ENCODE measurements at places on chromosomes 16 and 17. TPM values are rescaled to one million over a fixed set of nuclear protein-coding genes. Genes with fewer than 3 reads are reported as not detected.

CCL16 gene
- 0.35 TPM for total RNA-seq

FASN gene
- 181 TPM for total RNA-seq

CSF3 gene
- total RNA-seq = not detected

ALOX15B gene
- total RNA-seq = 14.0 TPM

CORO6 gene
- total RNA-seq = 12.9 TPM

DPEP3 gene
- not detected for total RNA-seq

TSNAXIP1 gene
- total RNA-seq = 4.1 TPM

SP2 gene
- total RNA-seq = 17.4 TPM

PLCG2 gene
- 130 TPM for total RNA-seq

PLLP gene
- 206 TPM for total RNA-seq

CSH2 gene
- total RNA-seq = not detected

RAB11FIP4 gene
- total RNA-seq = 37.6 TPM

IRF8 gene
- total RNA-seq = 29.6 TPM

ORC6 gene
- total RNA-seq = 2.2 TPM

SLC13A2 gene
- total RNA-seq = 55.0 TPM

TBC1D26 gene
- not detected for total RNA-seq

PLCD3 gene
- 63.6 TPM for total RNA-seq

LAT gene
- 14.3 TPM for total RNA-seq

CHST4 gene
- 586 TPM for total RNA-seq

NETO2 gene
- total RNA-seq = 16.3 TPM

SMCR8 gene
- 19.4 TPM for total RNA-seq

LITAFD gene
- total RNA-seq = not detected

PYDC1 gene
- total RNA-seq = not detected

NPIPB13 gene
- total RNA-seq = 12.5 TPM

SSTR5 gene
- 5.8 TPM for total RNA-seq

BPTF gene
- total RNA-seq = 107 TPM

DOC2B gene
- 4.5 TPM for total RNA-seq

HIGD1B gene
- 7.2 TPM for total RNA-seq

ZP2 gene
- 0.09 TPM for total RNA-seq

EPOP gene
- 2.8 TPM for total RNA-seq

CD79B gene
- total RNA-seq = 3.4 TPM

VTN gene
- 424 TPM for total RNA-seq

IL34 gene
- total RNA-seq = 3.5 TPM

PPP1R27 gene
- not detected for total RNA-seq

KRT39 gene
- total RNA-seq = not detected

CCL8 gene
- total RNA-seq = 1.2 TPM

HOXB6 gene
- total RNA-seq = 2.0 TPM

TP53TG3D gene
- total RNA-seq = 0.63 TPM

ENPP7 gene
- 0.23 TPM for total RNA-seq

ITGB3 gene
- total RNA-seq = 10.6 TPM

MT1M gene
- 4.6 TPM for total RNA-seq

KRT32 gene
- total RNA-seq = not detected

TPSG1 gene
- total RNA-seq = 1.6 TPM

IST1 gene
- 225 TPM for total RNA-seq

TEKT1 gene
- total RNA-seq = not detected

KRT28 gene
- not detected for total RNA-seq

MXRA7 gene
- total RNA-seq = 217 TPM

LLGL2 gene
- total RNA-seq = 477 TPM

TPSD1 gene
- total RNA-seq = 0.69 TPM

SHISA6 gene
- 0.75 TPM for total RNA-seq

CMTM2 gene
- not detected for total RNA-seq

PYY gene
- not detected for total RNA-seq

YBX2 gene
- 1.4 TPM for total RNA-seq

ZFHX3 gene
- total RNA-seq = 51.4 TPM

PAGR1 gene
- total RNA-seq = 38.9 TPM

NPIPA5 gene
- 15.9 TPM for total RNA-seq

ZNF821 gene
- total RNA-seq = 9.3 TPM

CPHXL2 gene
- not detected for total RNA-seq
